ENCODE measurements at places on chromosomes 12 and 14.
A peak's percentile ranks its signal among the peaks of the same experiment; 100 is the strongest.

GRCh38 chr12:116339062-116339461, 61.6 kb upstream of the MED13L start:
- no peak for DNase-seq

- no peak for DNase-seq
Measured at GRCh38 chr12:105942281-105942680, 196.5 kb downstream of the NUAK1 start.

DNA sequence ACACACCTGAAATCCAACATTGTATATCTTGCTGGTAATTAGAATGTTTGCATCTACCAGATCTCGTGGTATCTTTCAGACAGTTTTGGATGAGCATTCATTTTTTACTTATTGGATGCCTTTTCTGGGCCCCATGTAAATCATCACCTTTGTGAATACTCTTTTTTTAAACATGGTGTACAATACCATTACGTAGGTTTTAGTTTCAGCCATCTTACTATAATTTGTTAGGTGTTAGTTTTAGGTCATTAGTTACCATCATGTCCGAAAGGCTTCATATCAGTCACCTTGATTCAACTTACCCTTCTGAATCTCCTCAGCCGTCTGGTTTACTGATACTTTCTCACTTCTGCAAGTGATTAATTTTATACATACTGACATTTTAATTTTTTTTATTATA, 5.3 kb downstream of the EIF2S1 start:
- DNase-seq: no peak

- DNase-seq: no peak
Measured at GRCh38 chr14:35826952-35827416, 846 bp downstream of the BRMS1L start.

- DNase-seq: no peak
Measured at GRCh38 chr12:52682381-52682660, 2.1 kb upstream of the KRT1 start.

- no peak for DNase-seq
Measured at GRCh38 chr12:78208092-78208491, 377.4 kb downstream of the NAV3 start.

DNA sequence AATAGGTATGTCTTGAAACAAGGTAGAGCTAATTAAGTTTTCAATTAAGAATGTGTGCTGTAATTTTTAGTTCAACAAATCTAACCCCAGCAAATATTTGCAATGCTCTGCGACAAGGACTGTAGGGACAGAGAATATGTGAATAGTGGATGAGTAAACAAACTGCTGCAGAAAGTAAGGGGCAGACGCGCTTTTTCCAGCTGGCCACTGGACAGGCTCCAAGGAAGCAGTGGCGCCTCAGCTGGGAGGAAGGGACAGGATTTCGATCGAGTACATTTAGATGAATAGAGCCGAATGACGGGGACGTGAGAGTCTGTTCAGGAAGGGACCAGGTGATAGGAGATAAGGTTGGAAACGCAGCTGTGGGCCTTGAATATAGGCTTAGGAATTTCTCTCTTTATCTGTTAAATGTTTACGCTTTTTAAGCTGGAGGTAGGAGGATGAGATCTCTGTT, 69.3 kb downstream of the ELK3 start:
- no peak for DNase-seq

- DNase-seq: no peak
Measured at GRCh38 chr14:67602076-67602475, 2.0 kb upstream of the PIGH start.

GRCh38 chr14:71720978-71721624, 211.1 kb upstream of the RGS6 start:
- DNase-seq: peak; percentile 46

- peak; percentile 35 for DNase-seq
Measured at GRCh38 chr14:58072288-58073071, 79.5 kb downstream of the ARMH4 start.

GRCh38 chr14:55131370-55132137, 2.5 kb downstream of the LGALS3 start:
- no peak for DNase-seq

DNA sequence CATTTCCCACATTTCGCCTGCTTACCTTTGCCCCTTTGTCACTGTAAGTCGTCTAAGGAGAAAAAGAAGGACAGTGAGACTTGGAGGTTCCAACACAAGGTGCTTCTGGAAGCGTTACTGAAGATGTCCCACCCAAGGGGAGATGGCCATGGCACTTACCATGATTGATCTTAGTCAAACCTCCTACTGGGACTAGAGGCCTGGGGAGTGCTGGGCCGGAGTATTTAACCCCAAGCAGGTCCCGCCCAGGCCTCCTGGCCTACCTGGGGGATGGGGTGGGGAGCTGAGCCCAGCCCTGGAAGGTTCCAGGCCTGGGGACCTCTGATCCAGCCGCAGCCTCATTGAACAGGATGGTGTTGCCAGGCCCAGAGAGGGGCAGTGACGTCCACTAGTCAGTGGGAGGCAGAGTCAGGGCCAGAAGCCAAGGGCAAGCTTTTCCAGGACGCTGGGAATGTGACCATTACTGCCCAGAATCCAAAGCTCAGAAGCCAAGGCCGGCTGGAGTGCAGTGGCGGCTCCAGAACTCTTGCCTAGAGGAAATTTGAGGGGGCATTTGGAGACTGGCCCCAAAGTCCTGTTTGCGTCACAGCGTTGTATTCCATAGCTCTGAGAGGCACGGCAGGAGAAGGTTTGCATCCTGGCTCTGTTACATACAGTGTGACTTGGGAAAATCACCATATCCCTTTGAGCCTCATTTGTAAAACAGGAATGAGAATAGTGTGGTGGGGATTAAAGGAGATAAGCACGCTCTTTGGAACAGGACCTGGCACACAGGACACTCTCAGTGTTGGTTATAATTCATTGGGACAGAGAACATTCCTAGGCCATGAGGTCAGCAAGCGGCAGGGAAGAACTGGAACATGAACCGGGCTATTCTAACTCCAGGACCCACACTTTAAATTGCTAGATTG, at the start of gene HPD:
TSS of gene HPD (minus strand) at position 198 of the 911 bp plus-strand sequence. CDS start at position 162, 36 bp downstream.
- peak; percentile 65 for DNase-seq

- no peak for DNase-seq
Measured at GRCh38 chr12:57389033-57389432, 41.8 kb downstream of the R3HDM2 start.

Data from mucosa of gallbladder (tissue), 1 donor.